ENCODE measurements at places on chromosomes 12 and 14.

GRCh38 chr14:54743382-54743781 is 159.2 kb downstream of the GCH1 start:
- DNase-seq, result no peak

DNA sequence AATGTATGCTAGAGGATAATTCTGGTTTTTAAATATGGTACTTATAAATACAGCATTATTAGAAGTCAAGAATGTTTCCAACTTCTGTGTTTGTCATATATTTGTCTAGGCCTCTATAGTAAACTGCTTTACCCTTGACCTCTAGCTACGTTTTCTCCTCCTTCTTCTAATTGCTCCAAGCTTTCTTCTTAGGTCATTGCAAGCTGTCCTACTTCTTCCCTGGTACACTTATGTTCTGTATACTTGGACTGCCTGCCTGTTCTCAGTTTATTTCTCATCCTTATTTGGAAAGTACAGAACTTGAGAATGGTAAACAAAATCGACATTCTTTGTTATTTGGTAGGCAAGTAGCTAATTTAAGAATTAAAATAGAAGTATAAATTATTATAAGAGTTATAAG is 23.9 kb upstream of the ATP2B1 start:
- no peak for DNase-seq

DNA sequence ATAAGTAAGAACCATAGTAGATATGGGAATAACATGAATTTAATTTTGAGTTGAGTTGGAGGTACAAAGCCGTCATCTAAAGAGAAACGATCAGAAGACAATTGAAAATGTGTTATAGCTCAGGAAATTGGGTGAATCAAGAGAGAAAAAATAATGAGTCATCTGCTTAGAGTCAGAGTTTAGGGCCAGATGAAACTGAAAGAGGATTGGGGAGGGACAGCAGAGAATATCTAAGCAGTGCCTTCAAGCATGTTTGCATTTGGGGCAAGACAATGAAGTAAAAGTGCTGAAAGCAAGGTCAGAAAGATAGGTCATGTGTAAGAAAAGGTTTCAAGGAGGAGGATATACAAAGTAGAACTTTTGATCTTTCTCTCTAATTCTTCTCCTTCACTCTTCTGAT is 49.4 kb downstream of the SLC15A5 start:
- no peak for DNase-seq

GRCh38 chr14:75261820-75262219 is 16.8 kb upstream of the FOS start:
- no peak for DNase-seq

DNA sequence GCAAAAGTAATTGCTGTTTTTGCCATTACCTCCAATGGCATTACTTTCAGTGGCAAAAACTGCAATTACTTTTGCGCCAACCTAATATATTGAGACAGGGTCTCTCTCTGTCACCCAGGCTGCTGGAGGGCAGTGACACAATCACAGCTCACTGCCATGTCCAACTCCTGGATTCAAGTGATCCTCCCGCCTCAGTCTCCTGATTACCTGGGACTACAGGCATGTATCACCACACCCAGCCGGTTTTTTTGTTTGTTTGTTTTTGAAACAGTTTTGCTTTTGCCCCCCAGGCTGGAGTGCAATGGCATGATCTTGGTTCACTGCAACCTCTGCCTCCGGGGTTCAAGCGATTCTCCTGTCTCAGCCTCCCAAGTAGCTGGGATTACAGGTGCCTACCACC is 15.7 kb upstream of the KDM2B start:
- DNase-seq, result no peak

- DNase-seq, result no peak
These were observed 90.4 kb downstream of the MED13L start for GRCh38 chr12:116187151-116187511.

- DNase-seq, result no peak
These were observed 28.6 kb downstream of the AACS start for GRCh38 chr12:125093681-125094330.

- DNase-seq, result no peak
These were observed 2.3 kb upstream of the SMUG1 start for GRCh38 chr12:54191126-54191525.

- DNase-seq, result no peak
These were observed 1.6 kb downstream of the SLC48A1 start for GRCh38 chr12:47774663-47775062.
